Stimulated activated CD8-positive, alpha-beta memory T cell treated with anti-CD3 and anti-CD28 coated beads, Interleukin-4, amount 100 ng/mL, for 4 hours (primary cell): ENCODE measurements at places on chromosomes 4 and X.

- no peak for DNase-seq
Measured at GRCh38 chr4:4270529-4270928, 19.4 kb downstream of the LYAR start.

DNA sequence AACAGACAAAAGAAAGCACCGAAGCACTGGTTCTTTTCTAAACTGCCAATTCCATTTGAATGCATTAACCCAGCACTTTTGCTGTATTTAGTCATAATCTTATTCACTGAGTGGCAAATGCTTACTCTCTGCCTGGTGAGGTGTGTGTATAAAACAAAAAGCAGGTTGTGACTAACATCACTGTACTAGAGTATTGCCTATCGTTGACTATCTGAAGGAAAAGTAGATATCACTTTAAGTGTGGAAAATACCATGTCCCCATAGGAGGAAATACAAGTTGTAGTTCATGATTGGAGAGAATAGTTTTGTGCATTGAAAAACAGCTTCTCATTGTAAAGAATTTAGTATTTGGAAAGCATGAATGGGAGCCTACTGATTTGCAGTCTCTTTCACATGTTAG is 2.7 kb downstream of the PDLIM5 start:
- no peak for DNase-seq

GRCh38 chr4:11259837-11260236 is 168.9 kb downstream of the HS3ST1 start:
- DNase-seq, result no peak

GRCh38 chr4:7359400-7360062 is 75.2 kb downstream of the PSAPL1 start:
- no peak for DNase-seq

GRCh38 chr4:101244349-101244748 is 103.0 kb downstream of the PPP3CA start:
- no peak for DNase-seq

- no peak for DNase-seq
Measured at GRCh38 chrX:4932790-4933189, 1219.3 kb upstream of the PRKX start.
